Activated naive CD8-positive, alpha-beta T cell treated with anti-CD3 and anti-CD28 coated beads, Interleukin-2, amount 10 ng/mL, durations not matched to agents 7 days and 5 days (primary cell): ENCODE measurements at places on chromosomes 12 and 14. TPM values are rescaled to one million over a fixed set of nuclear protein-coding genes. Genes with fewer than 3 reads are reported as not detected.
A peak's percentile ranks its signal among the peaks of the same experiment; 100 is the strongest.

DNA sequence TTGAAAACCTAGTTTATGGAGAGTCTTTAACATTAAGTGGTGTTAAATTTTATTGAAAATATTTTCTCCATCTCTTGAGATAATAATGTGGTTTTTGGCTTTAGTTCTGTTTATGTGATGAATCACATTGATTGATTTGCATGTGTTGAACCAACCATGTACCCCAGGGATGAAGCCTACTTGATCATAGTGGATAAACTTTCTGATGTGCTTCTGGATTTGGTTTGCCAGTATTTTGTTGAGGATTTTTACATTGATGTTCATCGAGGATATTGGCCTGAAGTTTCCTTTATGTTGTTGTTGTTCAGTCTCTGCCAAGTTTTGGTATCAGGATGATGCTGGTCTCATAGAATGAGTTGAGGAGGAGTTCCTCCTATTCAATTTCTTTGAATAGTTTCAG lies 222.6 kb downstream of the ADAMTS20 start:
- no peak overlapping the region for H3K4me3 ChIP-seq
- no peak overlapping the region for H3K27ac ChIP-seq
- H3K27me3 ChIP-seq = no peaks in the 10 kb centered on the region
- H3K4me1 ChIP-seq = no peaks in the 10 kb centered on the region

GRCh38 chr12:127594351-127594970 lies 672.5 kb upstream of the TMEM132C start:
- H3K4me3 ChIP-seq = no peak overlapping the region
- no peak for DNase-seq
- H3K27ac ChIP-seq = no peak overlapping the region
- H3K27me3 ChIP-seq = no peaks in the 10 kb centered on the region
- no peaks in the 10 kb centered on the region for H3K36me3 ChIP-seq

The PTCSC3 gene
- not detected for total RNA-seq

The MUCL1 gene
- total RNA-seq = not detected

- H3K36me3 ChIP-seq = no peaks in the 10 kb centered on the region
- no peak overlapping the region for H3K4me3 ChIP-seq
- DNase-seq = no peak
- no peak overlapping the region for H3K27ac ChIP-seq
Observed at GRCh38 chr12:2610358-2610757, 184.4 kb upstream of the FKBP4 start.

- no peaks in the 10 kb centered on the region for H3K27me3 ChIP-seq
- H3K27ac ChIP-seq = no peak overlapping the region
- no peak for DNase-seq
- H3K36me3 ChIP-seq = peaks cover 7% of the 10 kb centered on the region
- H3K4me1 ChIP-seq = peaks cover 30% of the 10 kb centered on the region
- no peak overlapping the region for H3K4me3 ChIP-seq
Observed at GRCh38 chr12:1104088-1104800, 113.2 kb downstream of the ERC1 start.

The OR6C2 gene
- total RNA-seq = not detected

The PLEKHD1 gene
- 0.08 TPM for total RNA-seq

The ZDHHC22 gene
- not detected for total RNA-seq

DNA sequence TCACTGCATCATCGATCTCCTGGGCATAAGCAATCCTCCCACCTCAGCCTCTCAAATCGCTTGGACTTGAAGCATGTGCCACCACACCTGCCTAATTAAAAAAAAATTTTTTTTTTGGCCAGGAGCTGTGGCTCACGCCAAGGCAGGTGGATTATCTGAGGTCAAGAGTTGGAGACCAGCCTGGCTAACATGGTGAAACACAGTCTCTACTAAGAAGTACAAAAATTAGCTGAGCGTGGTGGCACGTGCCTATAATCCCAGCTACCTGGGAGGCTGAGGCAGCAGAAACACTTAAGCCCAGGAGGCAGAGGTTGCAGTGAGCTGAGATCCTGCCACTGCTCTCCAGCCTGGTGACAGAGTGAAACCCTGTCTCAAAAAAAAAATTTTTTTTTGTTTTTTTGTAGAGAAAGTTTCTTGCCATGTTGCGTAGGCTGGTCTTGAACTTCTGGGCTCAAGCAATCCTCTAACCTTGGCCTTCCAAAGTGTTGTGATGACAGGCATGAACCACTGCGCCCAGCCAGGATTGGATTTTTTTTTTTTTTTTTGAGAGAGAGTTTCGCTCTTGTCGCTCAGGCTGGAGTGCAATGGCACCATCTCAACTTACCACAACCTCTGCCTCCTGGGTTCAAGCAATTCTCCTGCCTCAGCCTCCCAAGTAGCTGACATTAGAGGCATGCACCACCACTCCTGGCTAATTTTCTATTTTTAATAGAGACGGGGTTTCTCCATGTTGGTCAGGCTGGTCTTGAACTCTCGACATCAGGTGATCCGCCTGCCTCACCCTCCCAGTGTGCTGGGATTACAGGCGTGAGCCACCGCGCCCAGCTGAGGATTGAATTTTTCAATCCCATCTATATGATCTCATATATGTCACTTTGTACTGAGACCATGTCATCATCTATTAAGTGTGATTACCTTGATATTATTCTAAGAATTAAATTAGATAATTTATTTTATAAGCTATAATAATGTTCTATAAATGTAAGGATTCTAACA lies 12.4 kb downstream of the SLC2A3 start:
- H3K27ac ChIP-seq = no peak overlapping the region
- DNase-seq = no peak
- H3K4me3 ChIP-seq = no peak overlapping the region
- peaks cover 30% of the 10 kb centered on the region for H3K4me1 ChIP-seq

The CACNA1C gene
- 0.14 TPM for total RNA-seq

DNA sequence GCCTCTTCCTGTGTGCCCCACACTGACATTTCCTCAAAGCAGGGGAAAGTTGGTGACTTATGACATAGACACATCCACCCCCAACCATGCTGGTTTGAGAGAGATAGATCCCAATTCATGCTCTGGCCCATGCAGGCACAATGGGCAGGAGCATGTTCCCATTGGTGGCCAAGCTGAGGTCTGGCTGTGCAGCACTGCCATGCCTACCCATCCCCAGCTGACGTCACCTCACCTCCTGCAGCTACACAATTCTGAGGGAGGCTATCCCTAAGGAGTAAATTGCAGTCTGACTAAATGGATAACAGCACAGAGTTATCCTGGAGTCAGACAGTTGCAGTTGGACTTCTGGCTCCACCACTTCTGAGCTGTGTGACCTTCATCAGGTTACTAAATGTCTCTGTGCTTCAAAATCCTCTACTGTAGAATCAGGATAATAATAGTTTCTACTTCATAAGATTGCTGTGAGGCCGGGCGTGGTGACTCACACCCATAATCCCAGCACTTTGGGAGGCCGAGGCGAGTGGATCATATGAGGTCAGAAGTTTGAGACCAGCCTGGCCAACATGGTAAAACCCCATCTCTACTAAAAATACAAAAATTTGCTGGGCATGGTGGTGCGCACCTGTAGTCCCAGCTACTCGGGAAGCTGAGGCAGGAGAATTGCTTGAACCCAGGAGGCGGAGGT lies 323.9 kb downstream of the BCL11B start:
- no peak overlapping the region for H3K27ac ChIP-seq
- H3K27me3 ChIP-seq = peaks cover 3% of the 10 kb centered on the region
- no peaks in the 10 kb centered on the region for H3K36me3 ChIP-seq
- DNase-seq = no peak
- H3K4me3 ChIP-seq = no peak overlapping the region
- H3K4me1 ChIP-seq = peaks cover 6% of the 10 kb centered on the region

GRCh38 chr14:51242545-51243490 lies 2.8 kb downstream of the TMX1 start:
- H3K27ac ChIP-seq = no peak overlapping the region
- no peak overlapping the region for H3K4me3 ChIP-seq
- peaks cover 17% of the 10 kb centered on the region for H3K36me3 ChIP-seq
- H3K4me1 ChIP-seq = peaks cover 33% of the 10 kb centered on the region
- no peaks in the 10 kb centered on the region for H3K27me3 ChIP-seq

DNA sequence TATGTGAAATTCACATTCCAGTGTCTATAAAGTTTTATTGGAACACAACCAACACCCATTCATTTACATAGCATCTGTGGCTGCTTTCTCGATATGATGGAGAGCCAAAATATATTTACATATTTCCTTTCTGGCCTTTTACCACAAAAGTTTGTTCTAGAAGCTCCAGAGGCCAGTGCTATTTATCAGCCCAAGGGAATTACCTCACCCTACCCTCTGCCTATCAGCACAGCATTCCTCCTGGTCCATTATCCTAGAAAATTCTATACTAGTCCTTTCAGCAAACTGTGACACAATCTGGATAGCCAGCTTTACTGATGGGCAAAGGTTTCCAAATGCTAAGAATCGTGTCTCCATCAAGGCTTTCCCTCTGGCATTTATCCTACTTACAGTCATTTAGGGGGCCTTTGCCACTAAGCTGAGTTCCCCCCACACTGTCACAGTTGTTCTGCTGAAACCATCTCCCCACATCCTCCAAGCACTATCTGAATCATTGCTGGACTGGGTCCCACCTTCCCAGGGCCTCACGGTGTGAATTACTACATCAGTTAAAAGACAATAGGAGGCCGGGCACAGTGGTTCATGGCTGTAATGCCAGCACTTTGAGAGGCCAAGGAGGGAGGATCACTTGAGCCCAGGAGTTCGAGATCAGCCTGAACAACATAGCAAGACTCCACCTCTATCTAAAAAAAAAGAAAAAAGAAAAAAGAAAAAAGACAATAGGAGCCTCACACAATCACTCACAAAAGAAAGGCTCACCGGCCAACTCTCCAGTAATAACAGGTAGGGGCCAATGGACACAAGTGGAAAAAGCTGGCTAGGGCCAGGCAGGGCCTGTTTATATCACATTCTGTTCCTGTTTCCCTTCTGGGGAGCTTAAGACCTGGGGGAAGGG lies 12.1 kb downstream of the SYNE3 start:
- H3K27ac ChIP-seq = peak overlapping the region; percentile 62
- H3K4me1 ChIP-seq = peaks cover 53% of the 10 kb centered on the region
- no peaks in the 10 kb centered on the region for H3K27me3 ChIP-seq
- peaks cover 35% of the 10 kb centered on the region for H3K36me3 ChIP-seq

The DPF3 gene
- total RNA-seq = 4.1 TPM

DNA sequence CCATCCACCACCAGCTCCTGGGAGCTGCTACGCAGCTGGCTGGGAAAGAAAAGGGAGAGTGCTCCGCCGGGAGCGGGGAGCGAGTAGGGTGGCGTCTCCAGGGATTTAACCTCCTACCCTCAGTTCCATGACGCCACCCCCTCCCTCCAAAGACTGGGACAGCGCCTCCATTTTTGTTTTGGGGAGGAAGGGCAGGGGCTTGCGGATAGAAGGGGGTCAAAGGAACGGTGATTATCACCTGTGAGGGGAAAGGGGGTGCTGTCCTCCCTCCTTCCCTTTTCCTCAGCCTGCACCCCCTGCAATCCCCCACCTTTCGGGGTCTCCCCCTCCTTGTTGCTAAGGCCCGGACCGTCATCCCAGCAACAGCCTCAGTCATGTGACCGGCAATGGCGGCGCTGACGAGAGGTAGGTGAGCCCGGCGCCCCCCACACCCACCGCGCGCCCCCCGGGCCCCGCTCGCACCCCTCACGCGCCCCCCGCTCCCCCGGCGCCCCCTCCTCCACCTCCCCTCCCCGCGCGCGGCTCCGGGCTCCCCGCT lies at the start of gene DTX3:
TSS of gene DTX3 (plus strand) at position 371 of the 538 bp plus-strand sequence. CDS start 1,694 bp downstream, outside the sequence.
- peak within 1 kb of the TSS; percentile 84 for H3K4me3 ChIP-seq
- peaks cover 17% of the 10 kb centered on the region for H3K4me1 ChIP-seq
- H3K27me3 ChIP-seq = no peaks in the 10 kb centered on the region
- peaks cover 10% of the 10 kb centered on the region for H3K36me3 ChIP-seq

DNA sequence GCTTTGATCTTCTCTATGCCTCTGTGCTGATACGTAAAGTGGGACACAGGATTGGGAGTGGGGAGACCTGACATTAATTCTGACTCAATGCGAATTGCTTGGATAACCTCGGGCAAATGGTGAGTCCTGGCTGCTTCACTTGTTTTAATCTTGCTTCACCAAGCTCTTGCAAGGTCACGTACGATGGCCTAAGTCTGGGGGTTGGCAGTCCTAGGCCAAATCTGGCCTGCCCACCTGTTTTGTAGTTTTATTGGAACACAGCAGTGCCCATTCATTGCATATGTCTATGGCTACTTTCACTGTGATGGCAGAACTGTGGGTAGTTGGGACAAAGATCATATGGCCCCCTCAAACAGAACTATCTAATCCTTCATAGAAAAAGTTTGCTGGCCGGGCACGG lies 13.4 kb downstream of the CLSTN3 start:
- peaks cover 14% of the 10 kb centered on the region for H3K4me1 ChIP-seq
- no peak for DNase-seq
- H3K4me3 ChIP-seq = no peak overlapping the region
- H3K27ac ChIP-seq = no peak overlapping the region
- H3K27me3 ChIP-seq = no peaks in the 10 kb centered on the region

- H3K27ac ChIP-seq = no peak overlapping the region
- no peak overlapping the region for H3K4me3 ChIP-seq
- no peaks in the 10 kb centered on the region for H3K36me3 ChIP-seq
Observed at GRCh38 chr12:84159260-84159659, 753.3 kb downstream of the SLC6A15 start.

GRCh38 chr14:104550861-104551728 lies 28.5 kb upstream of the C14orf180 start:
- no peak overlapping the region for H3K4me3 ChIP-seq
- no peak for DNase-seq
- no peak overlapping the region for H3K27ac ChIP-seq
- H3K27me3 ChIP-seq = no peaks in the 10 kb centered on the region
- H3K36me3 ChIP-seq = no peaks in the 10 kb centered on the region

The SMCO2 gene
- not detected for total RNA-seq

DNA sequence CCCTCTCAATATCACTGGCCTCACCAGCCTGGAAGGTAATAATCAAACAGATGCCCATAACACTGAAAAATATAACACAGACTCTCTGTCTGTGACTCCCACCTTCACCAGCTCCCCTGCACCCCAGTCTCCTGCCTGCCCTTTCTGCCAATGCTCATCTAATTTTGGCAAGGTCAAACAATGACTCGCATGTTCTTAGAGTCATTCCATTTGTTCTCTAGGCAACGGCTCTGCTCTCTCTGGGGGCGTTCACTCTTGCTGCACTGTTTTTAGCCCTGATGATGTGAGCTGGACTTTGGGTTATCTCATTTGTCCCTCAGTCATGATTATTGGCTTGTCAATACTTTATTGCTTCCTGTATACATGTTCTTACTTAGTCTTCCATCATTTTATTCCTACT lies 691.8 kb downstream of the FLRT2 start:
- no peak overlapping the region for H3K27ac ChIP-seq
- no peaks in the 10 kb centered on the region for H3K27me3 ChIP-seq
- DNase-seq = no peak
- no peak overlapping the region for H3K4me3 ChIP-seq
- H3K4me1 ChIP-seq = no peaks in the 10 kb centered on the region
- H3K36me3 ChIP-seq = no peaks in the 10 kb centered on the region

The KCNH5 gene
- not detected for total RNA-seq

The PPP2R3C gene
- total RNA-seq = 34.0 TPM

DNA sequence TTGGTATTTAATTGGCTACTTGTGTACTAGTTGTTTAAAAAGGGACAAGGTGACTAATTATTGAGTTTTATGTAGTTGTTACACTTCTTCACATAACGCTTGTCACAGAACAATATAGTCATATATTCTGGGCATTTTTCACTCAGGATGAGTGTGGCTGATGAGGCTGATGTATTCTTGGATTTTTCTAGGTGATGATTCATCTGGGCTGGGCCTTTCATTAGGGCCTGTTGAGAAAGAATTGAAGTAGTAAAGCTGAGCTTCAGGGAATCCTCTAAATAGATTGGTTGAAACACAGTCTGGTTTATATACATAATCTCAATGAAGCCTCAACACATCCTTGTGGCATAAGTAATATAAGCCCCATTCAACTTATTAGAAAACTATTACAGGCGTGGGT lies 445.7 kb downstream of the DAD1 start:
- peaks cover 3% of the 10 kb centered on the region for H3K27me3 ChIP-seq
- H3K36me3 ChIP-seq = no peaks in the 10 kb centered on the region
- H3K27ac ChIP-seq = no peak overlapping the region
- peaks cover 1% of the 10 kb centered on the region for H3K4me1 ChIP-seq
- no peak for DNase-seq
- H3K4me3 ChIP-seq = no peak overlapping the region

The LUM gene
- not detected for total RNA-seq

The RTL1 gene
- total RNA-seq = not detected

The ADCY4 gene
- total RNA-seq = 4.4 TPM

The GSC gene
- not detected for total RNA-seq
